ENCODE measurements at places on chromosomes 11 and 22. TPM values are rescaled to one million over a fixed set of nuclear protein-coding genes. Genes with fewer than 3 reads are reported as not detected.

The NXPE1 gene
- total RNA-seq = not detected

DNA sequence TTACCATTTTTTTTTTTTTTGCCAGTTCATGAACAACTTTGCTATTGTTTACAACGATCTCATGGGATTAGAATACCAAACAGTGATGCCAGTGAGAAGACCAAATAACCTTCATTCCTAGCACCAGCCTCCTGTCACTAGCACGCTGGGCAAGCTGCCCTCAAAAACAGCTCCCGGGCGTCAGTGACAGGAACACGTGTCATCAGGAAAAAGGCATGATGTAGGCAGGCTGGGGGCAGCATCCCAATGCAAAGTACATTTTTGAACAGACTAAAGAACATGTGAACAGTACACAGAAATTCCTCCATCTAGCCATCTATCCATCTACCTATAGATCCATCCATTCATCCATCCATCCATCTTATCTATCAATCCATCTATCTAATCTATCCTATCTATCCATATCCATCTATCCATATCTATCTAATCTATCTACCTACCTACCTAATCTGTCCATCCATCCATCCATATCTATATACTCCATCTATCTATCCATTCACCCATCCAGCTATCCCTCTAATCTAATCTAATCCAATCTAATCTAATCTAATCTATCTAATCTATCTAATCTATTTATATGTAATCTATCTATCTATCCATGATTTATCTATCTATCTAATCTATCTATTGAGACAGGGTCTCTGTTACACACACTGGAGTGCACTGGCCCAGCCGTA is 378.5 kb downstream of the SHANK2 start:
- H3K36me3 ChIP-seq = no peaks in the 10 kb centered on the region
- no peak for DNase-seq
- peaks cover 27% of the 10 kb centered on the region for H3K27me3 ChIP-seq
- no peak overlapping the region for H3K27ac ChIP-seq

DNA sequence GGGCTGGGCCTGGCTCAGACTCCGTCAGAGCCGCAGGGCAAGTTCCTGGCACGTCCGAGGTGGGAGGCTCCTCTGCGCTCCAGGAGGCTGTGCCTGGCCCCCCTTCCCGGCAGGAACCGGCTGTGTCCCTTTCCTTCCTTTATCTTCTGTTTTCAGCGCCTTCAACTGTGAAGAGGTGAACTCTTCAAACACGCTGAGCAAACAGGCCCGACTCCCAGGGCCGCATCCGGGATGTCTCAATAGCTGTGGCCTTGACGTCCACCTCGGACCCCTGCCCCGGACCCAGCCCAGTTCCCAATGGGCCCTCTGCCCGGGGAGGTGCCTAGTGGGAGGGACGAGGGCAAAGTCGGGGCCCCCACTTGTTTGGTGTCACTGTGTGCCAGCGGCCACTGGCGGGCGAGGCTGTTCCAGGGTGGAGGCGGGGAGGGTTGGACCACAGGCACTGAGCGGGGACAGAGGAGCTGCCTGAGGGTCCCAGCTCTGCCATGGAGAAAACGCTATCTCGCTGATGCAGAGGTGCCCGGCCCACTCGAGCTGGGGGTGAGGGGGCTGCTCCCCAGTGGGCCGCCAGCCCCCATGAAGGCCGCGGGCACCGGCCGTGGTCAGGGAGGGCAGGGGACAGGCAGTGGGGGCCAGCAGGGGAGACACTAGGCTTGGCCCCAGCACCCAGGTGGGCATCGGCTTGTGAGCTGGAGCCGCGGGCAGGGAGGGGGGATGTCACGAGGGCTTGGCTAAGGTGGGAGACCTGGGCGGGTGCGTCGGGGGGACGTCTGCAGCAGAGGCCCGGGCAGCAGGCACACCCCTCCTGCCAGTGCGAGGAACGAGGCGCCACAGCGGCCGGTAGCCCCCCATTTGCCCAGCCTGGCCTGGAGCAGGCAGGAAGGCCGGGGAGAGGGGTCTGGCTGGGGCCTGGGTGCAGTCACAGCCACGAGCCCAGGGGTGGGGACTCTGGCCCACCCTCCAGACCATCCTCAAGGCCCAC is 2.7 kb upstream of the MUC5B start:
- H3K4me3 ChIP-seq = no peak overlapping the region
- peaks cover 31% of the 10 kb centered on the region for H3K27me3 ChIP-seq
- H3K36me3 ChIP-seq = peaks cover 2% of the 10 kb centered on the region
- no peaks in the 10 kb centered on the region for H3K4me1 ChIP-seq
- peak overlapping the region; percentile 36 for H3K27ac ChIP-seq

GRCh38 chr22:38819387-38819940 is 24.4 kb downstream of the NPTXR start:
- H3K4me1 ChIP-seq = peaks cover 2% of the 10 kb centered on the region
- H3K36me3 ChIP-seq = peaks cover 16% of the 10 kb centered on the region
- no peak overlapping the region for H3K27ac ChIP-seq
- peak; percentile 20 for DNase-seq
- no peak overlapping the region for H3K4me3 ChIP-seq

- no peak overlapping the region for H3K27ac ChIP-seq
- H3K4me3 ChIP-seq = no peak overlapping the region
- DNase-seq = no peak
- H3K27me3 ChIP-seq = peaks cover 3% of the 10 kb centered on the region
- no peaks in the 10 kb centered on the region for H3K4me1 ChIP-seq
Observed at GRCh38 chr11:2327032-2327431, 25.2 kb downstream of the TSPAN32 start.

The SCUBE2 gene
- total RNA-seq = 5.0 TPM

DNA sequence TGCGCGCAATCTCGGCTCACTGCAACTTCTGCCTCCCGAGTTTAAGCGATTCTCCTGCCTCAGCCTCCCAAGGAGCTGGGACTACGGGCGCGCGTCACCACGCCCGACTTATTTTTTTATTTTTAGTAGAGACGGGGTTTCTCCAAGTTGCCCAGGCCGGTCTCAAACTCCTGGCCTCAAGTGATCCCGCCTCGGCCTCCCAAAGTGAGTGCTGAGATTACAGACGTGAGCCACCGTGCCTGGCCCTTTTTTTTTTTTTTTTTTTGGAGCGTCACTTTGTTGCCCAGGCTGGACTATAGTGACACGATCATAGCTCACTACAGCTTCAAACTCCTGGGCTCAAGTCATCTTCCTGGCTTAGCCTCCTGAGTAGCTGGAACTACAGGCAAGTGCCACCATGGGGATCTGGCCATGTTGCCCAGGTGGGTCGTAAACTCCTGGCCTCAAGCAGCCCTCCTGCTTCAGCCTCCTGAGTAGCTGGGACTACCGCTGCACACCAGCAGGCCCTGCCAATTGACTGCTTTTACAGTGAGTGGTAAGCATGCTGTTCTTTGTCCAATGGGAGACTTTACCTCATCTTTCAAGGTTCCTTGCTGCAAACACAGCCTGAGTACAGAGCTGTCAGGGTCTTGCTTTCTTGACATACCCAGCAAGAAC is 600 bp upstream of the CENPM start:
- no peaks in the 10 kb centered on the region for H3K27me3 ChIP-seq
- H3K27ac ChIP-seq = no peak overlapping the region
- H3K36me3 ChIP-seq = no peaks in the 10 kb centered on the region
- H3K4me1 ChIP-seq = peaks cover 8% of the 10 kb centered on the region

DNA sequence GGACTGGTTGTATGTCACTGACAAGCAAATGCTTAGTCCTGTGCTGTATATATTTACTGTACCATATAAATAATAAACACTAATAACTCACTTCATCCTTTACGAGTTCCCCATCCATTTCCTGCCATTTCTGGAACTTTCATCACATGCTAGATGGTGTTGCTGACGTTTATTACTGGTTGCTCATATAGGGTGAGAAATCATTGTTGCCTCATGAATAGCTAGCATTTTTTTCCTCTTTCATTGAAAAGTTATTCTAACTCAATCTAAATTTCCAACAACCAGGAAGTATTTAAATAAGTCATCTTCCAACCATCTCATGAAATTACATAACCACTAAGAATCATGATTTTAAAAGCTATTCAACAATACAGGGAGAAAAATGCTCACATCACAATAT is 88.6 kb upstream of the RCN1 start:
- H3K27ac ChIP-seq = no peak overlapping the region
- no peak for DNase-seq
- peaks cover 51% of the 10 kb centered on the region for H3K27me3 ChIP-seq
- no peaks in the 10 kb centered on the region for H3K4me1 ChIP-seq

DNA sequence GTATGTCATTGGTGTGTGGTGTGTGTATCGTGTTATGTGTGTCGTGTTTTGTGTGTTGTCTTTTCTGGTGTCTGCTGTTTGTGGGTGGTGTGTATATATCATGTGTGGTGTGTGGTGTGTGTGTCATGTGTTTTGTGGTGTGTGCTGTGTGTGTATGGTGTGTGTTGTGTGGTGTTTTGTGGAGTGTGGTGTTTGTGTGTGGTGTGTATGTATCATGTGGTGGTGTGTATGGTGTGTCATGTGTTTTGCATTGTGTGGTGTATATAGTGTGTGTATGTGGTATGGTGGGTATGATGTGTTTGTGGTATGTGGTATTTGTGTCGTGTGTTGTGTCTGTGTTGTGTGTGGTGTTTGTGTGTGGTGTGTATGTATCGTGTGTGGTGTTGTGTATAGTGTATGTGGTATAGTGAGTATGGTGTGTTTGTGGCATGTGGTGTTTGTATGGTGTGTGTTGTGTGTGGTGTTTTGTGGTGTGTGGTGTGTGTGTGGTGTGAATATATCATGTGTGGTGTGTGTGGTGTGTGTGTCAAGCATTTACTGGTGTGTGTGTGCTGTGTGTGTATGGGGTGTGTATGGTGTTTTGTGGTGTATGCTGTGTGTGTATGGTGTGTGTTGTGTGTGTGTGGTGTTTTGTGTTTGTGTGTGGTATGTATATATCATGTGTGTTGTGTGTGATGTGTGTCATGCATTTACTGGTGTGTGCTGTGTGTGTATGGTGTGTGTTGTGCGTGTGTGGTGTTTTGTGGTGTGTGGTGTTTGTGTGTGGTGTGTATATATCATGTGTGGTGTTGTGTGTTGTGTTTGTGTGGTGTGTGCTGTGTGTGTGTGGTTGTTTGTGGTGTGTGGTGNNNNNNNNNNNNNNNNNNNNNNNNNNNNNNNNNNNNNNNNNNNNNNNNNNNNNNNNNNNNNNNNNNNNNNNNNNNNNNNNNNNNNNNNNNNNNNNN is 12.7 kb downstream of the PIM3 start:
- peak; percentile 7 for DNase-seq
- H3K4me1 ChIP-seq = peaks cover 12% of the 10 kb centered on the region
- no peaks in the 10 kb centered on the region for H3K27me3 ChIP-seq
- no peak overlapping the region for H3K4me3 ChIP-seq
- no peaks in the 10 kb centered on the region for H3K36me3 ChIP-seq

The AIFM3 gene
- not detected for total RNA-seq

DNA sequence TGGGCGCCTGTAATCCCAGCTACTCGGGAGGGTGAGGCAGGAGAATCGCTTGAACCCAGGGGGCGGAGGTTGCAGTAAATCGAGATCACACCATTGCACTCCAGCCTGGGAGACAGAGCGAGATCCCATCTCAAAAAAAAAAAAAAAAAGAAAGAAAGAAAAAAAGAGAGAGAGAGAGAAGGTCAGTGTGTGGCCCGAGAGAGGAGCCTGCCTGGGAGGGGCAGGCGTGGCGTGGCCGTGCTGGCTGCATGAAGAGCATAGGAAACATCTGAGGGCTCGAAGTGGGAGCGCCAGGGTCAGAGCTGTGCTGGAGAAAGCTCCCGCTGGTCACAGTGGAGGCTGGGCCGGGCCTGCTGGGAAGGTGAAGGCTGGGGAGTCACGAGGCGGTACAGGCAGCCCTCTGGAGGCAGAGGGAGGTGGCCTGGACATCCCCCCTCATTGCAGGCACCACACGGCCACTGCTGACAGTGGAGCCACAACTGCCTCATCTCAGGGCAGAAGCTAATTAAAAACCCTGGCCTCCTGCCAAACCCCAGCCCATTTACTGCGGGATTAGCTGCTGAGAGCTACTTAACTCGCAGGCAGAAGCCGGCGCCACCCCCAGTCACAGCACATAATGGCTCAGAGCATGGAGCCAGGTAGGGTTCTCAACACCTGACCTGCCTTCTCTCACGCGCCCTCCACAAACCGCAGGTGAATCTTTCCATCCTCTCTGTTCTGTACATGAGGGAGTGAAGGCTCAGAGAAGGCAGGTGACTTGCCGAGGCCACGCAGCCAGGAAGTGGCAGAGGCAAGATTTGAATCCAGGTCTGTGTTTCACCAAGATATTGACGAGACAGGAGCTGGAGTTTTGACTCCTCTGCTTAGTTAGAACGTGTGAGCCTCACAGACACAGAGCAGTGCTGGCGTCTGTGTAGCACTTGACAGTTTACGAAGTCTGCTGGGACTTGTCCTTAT is 32.6 kb downstream of the NFAM1 start:
- H3K27ac ChIP-seq = no peak overlapping the region
- H3K4me1 ChIP-seq = no peaks in the 10 kb centered on the region
- DNase-seq = no peak
- no peaks in the 10 kb centered on the region for H3K36me3 ChIP-seq
- H3K4me3 ChIP-seq = no peak overlapping the region
- H3K27me3 ChIP-seq = peaks cover 19% of the 10 kb centered on the region

- peaks cover 37% of the 10 kb centered on the region for H3K36me3 ChIP-seq
- no peaks in the 10 kb centered on the region for H3K4me1 ChIP-seq
- no peak overlapping the region for H3K4me3 ChIP-seq
- no peaks in the 10 kb centered on the region for H3K27me3 ChIP-seq
Observed at GRCh38 chr11:129917231-129917630, 21.9 kb upstream of the NFRKB start.

DNA sequence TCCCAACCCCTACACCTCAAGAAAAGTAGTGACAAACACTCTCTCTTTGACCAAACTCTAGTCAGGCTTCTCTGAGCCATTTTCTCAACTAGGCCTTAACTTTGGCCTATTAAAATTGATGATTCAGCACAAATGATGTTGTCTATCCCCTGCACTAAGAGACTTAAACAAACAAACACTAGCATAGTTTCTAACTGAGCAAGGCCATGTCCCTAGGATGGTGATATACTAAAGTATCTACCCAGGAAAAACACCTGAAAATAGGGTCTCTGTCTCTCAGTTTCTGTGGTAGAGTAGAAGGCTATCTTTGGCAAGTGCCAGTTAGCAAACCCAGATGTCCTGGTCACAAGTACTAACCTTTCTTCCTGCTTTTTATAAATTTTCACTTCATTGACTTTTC is 219.7 kb upstream of the ANO3 start:
- no peak for DNase-seq
- H3K27ac ChIP-seq = no peak overlapping the region
- H3K36me3 ChIP-seq = no peaks in the 10 kb centered on the region
- peaks cover 6% of the 10 kb centered on the region for H3K4me1 ChIP-seq
- H3K27me3 ChIP-seq = no peaks in the 10 kb centered on the region

- no peaks in the 10 kb centered on the region for H3K27me3 ChIP-seq
- no peak overlapping the region for H3K27ac ChIP-seq
- H3K36me3 ChIP-seq = peaks cover 20% of the 10 kb centered on the region
- DNase-seq = no peak
- peaks cover 2% of the 10 kb centered on the region for H3K4me1 ChIP-seq
Observed at GRCh38 chr11:34149786-34150185, 44.4 kb downstream of the NAT10 start.

The PAFAH1B2 gene
- 98.0 TPM for total RNA-seq
